ENCODE measurements at places on chromosomes 6 and 20.

GRCh38 chr6:8268606-8269005, 166.3 kb upstream of the EEF1E1 start:
- DNase-seq, result no peak

DNA sequence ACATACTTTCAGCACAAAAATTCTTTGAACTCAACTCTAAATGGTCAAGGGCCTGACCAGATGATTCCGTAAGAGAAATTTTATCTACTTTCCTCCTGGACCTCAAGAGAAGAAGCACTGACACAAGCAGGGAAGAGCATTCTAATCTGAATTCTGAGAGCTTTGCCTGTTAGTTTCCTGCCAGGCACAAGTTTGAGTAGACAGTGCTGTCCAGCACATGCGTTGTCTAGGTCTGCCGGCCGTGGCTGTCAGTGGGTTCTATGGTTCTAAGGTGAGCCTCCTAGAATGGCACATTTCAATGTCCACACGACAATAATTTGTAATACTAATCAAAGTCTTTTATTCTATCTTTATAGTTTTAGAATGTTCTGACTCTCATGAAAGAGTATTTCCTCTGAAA, 91.9 kb downstream of the RFPL4B start:
- no peak for DNase-seq

DNA sequence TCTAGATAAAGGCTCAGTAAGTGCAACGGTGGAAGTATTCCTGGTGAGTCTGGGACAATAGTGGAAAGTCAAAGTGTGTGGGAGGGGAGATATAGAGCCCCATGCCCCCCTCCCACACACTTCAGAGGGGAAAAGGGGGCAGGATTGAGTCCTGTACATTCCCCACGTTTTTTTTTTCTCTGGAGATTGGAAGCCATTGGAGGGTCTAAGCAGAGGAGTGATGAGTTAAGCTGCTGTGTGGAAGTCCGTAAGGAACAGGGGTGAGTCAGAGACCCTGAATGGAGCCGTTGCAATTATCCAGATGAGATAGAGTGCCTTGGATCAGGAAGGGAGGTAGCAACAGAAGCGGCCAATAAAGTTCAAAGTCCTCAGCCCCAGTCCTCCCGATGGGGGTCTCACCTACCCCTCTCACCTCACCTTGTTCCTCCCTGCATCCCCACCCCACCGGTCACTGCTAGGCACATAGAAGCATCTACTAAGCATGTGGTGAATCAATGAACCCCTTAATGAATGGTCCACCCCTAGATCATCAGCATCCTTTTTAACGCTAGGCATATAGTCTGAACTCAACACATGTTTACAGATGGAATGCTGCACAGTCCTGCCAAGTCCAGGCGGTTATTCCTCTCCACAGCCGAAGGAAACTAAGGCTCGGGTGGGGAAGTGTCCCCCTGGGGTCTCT, 662 bp upstream of the SLC9A8 start:
- DNase-seq, result no peak

GRCh38 chr6:164347455-164347854, 932.9 kb downstream of the QKI start:
- no peak for DNase-seq

DNA sequence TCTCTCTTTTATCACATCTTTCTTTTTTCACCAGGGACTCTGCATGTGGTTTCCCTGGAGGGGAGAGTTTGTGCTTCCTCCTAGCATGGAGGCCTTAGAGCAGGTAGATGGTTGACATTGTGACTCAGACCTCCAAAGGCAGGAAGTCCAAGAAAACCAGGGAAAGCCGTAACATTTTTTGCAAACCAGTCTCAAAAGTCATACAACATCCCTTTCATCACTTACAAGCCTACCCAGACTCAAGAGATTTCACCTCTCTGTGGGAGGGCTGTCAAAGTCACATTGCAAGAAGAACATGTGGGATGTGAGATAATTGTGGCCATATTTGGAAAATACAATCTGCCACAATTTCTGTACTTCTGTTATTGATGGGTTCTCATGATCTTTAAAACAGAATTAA, 46.2 kb downstream of the SNRNP48 start:
- no peak for DNase-seq

DNA sequence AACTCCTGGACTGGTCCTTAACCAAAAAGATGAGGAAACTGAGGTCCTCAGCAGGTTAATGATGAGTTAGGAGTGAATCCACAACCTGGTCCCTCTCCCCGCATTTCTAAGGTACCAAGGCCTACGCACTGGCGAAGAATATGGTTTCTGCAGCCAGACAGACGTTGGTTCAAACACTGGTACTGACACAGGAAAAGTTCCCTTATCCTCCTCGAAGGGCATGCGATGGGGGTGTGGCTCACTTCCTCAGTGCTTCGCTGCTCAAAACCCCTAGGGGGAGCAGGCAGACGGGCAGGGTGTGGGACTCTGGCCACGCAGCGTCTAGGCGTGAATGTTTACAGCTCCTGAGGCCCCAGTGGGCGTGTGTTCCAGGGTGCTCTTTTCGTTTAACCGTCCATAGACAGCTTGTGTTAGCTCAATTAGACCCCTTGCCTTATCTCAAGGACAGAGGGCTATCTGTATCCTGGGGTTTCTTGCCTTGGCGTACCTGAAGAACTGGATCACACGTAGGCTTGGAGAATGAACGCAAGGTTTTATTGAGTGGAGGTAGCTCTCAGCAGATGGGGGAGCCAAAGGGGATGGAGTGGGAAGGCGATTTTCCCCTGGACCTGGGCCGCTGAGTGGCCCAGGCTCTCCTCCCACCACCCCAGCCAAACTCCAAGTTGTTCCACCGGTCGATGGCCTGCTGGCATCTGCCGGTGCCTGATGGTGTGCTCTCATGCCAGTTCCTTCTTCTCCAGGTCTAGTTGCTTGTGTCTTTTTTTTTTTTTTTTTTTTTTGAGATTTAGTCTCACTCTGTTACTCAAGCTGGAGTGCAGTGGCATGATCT, 31.8 kb upstream of the PTPN1 start:
- DNase-seq, result peak; percentile 49

All from stimulated activated CD4-positive, alpha-beta T cell treated with anti-CD3 and anti-CD28 coated beads, Interleukin-1b, Interleukin-23, amount 100 ng/mL, for 1 hour (primary cell).